HuH-7 (cell line): ENCODE measurements at places on chromosomes 7 and 10.

GRCh38 chr10:32189400-32190084 lies 133.3 kb upstream of the KIF5B start:
- DNase-seq, result peak; percentile 62

- DNase-seq, result no peak
These were observed 28.2 kb upstream of the IL6 start for GRCh38 chr7:22698767-22699166.

DNA sequence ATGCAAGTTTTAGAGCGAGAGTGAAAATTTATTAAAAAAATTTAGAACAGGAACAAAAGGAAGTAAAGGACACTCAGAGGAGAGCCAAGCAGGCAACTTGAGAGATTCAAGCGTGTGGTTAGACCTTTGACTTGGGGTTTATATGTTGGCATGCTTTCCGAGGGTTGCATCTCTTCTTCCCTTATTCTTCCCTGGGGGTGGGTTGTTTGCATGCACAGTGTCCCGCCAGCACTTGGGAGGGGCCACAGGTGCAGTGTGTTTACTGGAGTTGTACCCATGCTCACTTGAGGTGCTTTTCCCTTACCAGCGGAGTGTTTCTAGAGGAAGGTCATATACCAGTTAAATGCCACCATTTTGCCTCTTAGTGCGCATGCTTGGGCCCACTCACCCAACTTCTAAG lies 96.3 kb downstream of the CHN2 start:
- no peak for DNase-seq

DNA sequence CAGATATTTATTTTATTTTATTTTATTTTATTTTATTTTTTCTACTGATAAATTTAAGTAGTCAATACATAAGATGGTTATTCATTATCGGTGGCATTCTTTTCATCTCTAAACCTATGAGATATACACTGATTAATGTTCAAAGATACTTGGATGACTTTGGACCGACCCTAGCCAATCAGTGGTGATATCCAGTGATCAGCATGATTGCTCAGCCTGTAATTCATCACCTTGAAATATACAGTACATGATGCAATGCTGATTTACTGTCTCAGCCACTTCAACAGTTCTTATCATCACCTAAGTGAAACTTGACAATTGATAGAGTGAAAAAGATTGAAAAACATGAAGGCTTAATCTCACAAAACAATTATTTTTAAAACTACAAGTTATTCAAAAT lies 1651.0 kb downstream of the REEP3 start:
- DNase-seq, result no peak

DNA sequence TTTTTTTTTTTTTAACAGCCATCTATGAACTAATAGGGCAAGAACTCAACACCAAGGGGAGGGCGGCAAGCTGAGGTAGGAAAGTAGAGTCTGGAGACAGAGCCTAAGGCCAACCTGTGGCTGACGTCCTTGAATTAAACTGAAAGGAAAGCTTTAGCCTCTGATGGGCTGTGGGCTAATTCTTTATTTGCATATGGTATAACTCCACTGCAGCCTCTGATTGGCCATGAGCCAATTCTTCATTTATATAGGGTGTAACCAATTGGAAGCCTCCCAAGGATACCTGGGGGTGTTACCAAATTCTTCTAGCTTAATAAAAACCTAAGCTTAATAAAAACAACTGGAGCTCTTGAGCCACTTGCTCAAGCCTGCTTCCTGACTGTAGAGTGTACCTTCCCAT lies 10.3 kb downstream of the TYW1 start:
- no peak for DNase-seq

DNA sequence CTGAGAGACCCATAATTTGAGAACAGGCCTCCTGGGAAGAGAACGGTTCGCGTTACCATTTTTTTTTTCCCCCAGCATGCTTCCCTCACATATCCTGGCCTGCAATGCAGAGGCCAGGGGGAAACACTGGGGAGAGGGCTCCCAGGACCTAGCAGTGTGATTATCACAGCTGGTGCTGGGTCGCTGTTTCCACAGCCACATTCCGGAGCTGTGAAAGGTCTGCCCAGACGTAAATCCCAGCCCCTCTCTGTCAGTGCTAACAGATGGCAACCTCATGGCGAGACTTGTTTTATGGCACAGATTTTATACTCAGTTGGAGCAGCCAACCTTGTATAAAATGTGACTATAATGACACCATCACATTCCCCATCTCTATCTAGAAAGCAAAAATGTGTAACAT lies 150.5 kb downstream of the PLXDC2 start:
- DNase-seq, result no peak

- DNase-seq, result no peak
These were observed 1.7 kb downstream of the CCDC172 start for GRCh38 chr10:116325987-116326386.
